GM20000 (cell line): ENCODE measurements at places on chromosomes 16 and 17.

- no peak for DNase-seq
These were observed 18.5 kb downstream of the ITPRIPL2 start for GRCh38 chr16:19132255-19132654.

GRCh38 chr17:10614536-10615155 is 42.5 kb downstream of the MYH3 start:
- peak; percentile 51 for DNase-seq

DNA sequence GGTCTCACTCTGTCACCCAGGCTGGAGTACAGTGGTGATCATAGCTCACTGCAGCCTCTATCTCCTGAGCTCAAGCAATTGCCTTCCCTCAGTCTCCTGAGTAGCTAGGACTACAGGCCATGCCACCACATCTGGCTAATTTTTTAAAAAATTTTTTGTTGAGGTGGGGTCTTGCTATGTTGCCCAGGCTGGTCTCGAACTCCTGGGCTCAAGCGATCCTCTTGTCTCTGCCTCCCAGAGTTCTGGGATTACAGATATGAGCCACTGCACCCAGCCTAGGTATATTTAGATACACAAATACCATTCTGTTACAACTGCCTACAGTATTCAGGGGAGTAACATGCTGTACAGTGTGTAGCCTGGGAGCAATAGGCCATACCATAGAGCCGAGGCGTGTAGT is 14.3 kb downstream of the POLR3E start:
- DNase-seq, result no peak

GRCh38 chr17:8861495-8862181 is 5.8 kb downstream of the PIK3R6 start:
- no peak for DNase-seq

DNA sequence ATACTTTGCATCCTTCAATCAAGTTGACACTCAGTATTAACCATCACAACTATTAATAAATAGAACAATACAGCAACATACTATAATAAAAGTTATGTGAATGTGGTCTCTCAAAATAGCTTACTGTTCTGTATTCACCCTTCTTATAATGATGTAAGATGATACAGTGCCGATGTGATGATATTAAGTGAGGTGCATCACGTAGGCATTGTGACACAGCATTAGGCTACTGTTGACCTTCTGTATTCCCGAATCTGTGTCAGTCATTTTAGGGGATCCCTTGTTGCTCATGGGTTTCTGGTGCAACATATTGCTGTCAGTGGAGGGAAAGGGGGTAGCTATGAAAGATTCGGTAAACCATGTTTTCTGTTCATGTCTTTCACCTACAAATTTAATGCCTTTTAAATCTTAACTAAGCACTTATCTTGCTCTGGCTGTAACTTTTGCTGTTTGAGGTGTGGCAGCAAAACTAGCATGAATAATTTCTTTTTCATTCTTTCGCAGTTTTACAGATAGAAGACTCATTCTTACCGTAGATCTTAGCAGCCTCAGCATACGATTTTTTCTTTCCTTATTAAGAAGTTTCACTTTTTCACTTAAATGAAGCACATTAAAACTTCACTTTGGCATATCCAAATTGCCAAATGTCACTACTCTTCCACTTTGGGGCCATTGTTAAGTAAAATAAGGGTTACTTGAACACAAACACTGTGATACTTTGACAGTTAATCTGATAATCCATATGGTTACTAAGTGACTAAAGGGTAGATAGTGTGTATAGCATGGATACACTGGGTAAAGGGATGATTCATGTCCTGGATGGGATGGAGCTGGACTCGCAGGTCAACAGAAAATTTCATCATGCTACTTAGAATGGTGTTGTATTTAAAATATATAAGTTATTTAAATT is 29.6 kb downstream of the NFAT5 start:
- no peak for DNase-seq

DNA sequence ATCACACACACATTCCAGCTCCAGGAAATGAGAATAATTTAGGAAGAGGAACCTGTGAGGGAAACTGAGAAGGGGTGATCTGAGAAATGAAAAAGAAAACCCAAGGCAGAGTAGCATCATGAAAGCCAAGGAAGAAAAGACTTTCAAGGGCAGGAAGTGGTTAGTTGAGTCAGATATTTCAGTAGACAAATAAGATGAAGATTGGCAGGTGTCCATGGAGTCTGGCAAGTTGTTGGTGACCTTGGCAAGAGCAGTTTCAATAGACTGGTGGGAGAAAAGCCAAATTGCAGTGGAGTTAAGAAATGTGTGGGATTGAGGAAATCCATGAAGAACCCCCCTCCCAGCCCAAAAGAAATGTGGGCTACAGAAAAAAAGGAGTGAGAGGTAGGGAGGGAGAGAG is 10.7 kb downstream of the GNAO1 start:
- DNase-seq, result no peak

DNA sequence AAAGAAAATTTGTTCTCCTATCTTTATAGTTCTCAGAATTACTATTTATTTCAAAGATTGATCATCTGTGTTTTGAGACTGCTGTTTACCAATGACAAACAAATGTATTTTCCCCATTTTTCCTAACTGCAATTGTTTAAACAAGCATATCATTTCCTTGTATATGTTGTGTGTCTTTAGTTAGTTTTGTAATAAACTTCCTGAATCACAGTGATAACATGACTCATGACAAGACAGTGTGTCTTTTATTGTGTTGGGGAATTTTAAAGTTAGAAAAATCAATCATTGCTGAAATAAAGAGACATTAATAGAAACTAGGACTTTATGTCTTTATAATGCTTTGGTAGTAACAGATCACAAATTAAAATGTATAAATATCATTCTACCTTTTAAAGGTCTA is 348.5 kb downstream of the KCNJ2 start:
- DNase-seq, result no peak

DNA sequence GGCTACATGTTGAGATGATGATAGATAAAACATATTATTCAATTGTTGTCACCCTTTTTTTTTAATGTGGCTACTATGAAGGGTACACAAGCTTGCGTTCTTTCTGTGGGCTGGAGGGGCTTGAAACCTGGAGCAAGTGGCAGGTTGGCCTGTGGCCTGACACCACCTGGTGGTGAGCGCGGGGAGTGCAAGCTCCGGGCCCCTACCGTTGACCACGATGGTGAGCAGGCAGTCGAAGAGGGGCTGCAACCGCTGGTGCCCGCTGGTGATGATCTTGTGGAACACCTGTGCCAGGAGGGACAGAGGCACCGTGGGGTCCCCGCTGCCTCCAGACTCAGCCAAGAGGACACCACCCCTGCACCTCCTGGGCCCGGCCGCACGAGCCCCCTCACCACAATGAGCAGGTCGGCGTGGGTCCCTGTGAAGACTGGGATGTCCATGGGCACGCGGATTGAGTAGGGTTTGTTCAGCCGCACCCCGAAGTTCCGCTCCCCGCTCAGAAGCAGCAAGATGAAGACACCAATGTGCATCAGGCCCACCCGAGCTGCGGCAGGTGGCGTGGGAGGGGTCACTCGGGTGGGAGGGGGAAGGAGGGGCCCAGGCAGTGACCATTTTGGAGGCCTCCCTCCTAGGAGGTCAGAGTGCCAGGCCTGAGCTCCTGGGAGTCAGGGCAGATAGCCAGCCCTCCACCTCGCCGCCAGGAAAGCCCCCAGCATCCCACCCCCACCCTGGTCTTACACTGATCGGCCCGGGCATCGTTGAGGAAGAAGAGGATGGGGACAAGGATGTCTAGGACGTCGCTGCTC is 14.4 kb downstream of the HID1 start:
- peak; percentile 90 for DNase-seq

DNA sequence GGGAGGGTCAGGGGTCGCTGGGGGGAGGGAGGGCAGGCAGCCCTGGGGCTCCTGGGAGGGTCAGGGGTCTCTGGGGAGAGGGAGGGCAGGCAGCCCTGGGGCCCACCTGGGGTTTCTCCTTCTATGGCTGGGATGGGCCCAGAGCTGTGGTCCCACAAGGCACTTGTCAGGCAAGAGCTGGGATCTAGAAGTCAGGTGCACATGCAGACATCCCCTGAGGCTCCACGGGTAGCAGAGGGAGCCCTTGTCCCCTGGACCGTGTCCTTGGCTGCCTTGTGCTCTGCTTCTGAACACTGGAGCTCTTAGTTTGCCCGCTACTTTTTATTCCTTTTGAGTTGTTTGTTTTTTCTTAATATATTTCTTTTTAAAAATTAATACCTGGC is 1.8 kb downstream of the TUBB3 start:
- no peak for DNase-seq
